ENCODE measurements at places on chromosomes 5 and 9.

DNA sequence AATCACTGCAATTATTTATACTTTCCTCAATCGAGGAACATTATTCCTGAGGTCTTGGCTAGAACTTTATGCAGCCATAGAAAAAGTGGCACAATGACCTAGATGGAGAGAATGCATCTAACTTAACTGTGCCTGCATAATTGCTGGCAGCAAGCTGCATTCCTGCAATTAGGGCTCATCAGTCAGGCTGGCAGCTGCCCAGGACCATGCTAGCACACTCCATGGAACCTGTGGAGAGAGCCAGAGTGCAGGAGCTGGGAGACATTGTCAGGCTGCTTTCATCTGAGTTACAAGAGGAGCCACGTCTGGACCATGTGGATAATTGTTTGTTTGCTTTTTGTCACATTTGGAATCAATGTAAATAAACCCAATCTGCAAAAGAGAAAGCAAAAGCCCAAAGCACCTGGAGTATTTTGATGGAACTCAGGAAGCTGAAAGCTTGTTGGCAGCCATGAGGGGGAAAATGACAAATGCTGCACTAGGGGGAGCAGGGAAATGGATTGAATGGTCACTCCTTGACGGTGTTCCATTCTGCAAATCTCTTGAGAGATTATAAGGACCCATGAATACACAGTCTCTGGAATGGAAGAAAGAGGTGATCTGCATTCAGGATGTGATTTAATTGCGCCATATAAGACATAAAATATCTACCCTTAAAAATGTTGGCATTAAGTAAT, 839.9 kb downstream of the MAT2B start:
- DNase-seq = no peak

DNA sequence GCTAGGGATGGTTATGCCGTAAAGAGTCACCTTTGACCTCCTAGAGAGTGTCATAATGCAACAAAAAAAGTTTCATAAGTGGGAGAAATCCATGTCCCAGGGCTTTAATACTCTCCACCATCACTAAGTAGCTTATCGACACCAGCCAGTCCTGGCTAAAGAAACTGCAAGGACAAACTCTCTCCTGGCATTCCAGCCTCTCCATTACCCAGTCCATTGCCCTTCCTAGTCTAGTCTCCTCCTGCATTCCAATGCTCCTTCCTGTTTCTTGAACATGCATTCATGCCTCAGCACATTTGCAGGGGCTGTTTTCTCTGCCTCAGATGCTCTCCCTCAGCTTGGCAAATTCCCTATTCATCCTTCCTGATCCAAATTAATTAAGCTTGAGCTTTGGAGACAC, 364.1 kb downstream of the BRINP1 start:
- no peak for DNase-seq

DNA sequence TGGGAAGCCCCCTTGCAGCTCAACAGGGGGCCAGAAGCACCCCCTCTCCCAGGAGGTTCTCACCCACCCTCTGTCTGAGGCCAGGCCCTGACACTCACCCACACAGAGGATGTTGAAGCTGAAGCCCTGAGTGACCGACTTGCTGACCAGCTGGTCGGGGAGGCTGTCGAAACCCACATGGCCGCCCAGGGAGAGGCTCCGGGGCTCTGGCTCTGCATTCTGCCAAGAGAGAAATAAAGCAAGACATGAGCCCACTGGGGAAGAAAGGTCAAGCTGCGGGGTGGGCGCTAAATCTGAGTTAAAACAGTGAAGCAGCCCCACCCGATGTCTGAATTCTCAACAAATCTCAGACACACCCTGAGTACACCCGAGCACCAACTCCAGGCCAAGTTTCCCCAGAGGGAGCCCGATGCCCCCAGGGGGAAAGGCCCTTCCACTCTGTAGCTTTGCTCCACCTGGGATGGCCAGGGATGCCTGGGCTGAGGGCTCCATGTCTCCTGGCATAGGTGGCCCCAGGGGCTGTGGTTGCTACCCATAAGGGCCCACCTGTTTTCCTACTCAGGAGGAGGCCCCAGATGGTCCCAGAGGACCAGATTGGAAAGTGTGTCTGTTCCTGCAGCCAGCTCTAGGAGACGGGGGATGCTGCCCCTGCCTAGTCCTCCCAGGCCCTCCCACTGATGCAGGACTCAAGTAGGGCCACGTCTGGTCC, 11.6 kb downstream of the SEPTIN8 start:
- no peak for DNase-seq

DNA sequence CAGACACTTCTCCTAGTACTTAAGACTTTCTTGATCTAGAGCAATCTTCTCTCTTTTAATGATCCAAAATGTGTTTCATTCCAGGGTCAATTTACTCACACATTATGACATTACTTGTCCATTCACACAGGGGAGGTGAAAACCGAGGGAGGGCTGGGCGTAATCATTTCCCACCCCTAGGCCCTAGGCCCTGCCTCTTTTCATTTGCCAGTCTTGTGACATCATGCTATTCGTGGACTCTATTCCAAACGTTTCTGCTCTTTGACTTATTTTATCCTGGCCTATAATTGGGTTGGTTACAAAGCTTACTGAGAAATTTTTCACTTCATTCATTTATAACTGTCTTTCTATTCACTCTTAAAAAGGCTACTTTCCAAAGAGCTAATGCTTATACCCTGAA, 2.4 kb downstream of the DCAF12 start:
- DNase-seq = no peak

DNA sequence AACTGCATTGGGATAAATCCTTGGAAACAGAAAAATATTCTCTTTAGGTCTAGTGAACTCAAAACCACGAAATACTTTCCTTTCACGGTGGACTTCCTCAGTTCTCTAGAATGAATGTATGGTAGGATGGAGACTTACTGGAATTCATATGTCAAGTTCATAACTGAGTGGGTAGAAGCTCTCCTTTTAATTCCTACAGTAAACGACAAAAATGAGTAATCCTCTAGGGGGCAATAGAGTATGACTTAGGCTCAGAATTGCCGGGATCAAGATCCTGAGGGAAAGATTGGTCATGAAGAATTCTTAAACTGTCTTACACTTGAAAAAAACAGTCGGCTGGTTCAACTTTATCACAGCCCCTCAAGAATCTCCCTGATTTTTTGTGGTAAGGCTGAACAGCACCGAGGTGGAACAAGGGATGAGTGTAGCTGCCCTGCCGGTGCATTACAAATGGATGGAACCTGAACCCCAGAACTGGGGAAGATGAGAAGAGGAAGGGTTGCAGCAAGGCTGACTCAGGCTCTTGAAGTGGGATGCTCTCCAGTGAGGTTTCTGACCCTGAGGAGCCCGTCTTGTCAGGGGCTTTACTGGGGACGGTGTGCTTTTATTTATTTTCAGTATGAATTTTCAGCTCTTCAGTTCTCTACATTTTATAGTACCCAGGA, 14.0 kb upstream of the LOX start:
- DNase-seq = no peak
